ENCODE measurements at places on chromosomes 5 and 9.

GRCh38 chr5:96408210-96408777 lies 24.8 kb downstream of the PCSK1 start:
- no peak for DNase-seq

- no peak for DNase-seq
These were observed 79.5 kb downstream of the SEMA4D start for GRCh38 chr9:89418474-89418845.

- DNase-seq = no peak
These were observed 82.1 kb upstream of the IRX2 start for GRCh38 chr5:2833556-2833955.

- no peak for DNase-seq
These were observed 551 bp upstream of the CAAP1 start for GRCh38 chr9:26893030-26893676.

- no peak for DNase-seq
These were observed 84.8 kb upstream of the ALDH1A1 start for GRCh38 chr9:73037613-73038012.

DNA sequence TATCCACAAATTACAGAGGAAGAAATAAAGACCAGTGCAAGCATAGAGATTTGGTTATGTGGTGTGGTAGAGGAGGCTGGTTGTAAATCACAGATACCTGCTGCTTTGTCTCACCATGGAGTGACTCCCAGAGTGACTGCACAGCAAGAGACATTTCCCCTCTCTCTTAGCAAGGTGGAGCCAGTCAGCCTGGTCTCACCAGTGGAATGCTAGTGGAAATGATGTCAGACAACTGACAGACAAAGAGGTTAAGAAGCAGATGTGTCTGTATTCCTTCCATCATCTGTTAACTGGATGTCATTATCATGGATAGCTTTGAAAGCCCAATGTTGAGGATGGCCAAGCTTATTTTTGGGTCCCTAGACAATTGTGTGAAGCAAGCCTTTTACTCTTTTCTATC lies 509.4 kb upstream of the SEMA6A start:
- DNase-seq = no peak

GRCh38 chr5:513216-514100 lies 10.8 kb downstream of the SLC9A3 start:
- no peak for DNase-seq
